ENCODE measurements at places on chromosomes 13 and 19.

GRCh38 chr13:73816702-73817101 is 317.5 kb downstream of the KLF12 start:
- no peak for DNase-seq

DNA sequence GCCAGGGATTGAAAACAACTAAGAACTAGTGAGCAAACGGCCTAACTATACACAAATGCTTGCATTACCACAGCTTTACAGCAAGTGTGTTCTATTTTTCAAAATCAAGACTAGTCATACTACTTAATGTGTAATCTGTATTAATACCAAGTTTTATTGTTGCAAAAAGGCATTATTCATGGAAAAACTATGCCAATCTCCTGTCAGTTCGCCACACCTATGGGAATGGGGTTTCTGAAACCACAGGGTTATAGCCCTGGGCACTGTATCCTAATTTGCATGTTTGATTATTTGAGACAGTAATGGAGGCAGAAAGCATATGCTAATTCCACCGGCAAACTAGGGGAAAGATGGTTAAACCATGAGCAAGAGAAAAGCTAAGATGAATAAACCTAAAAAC is 14.3 kb downstream of the GAS6 start:
- no peak for DNase-seq

DNA sequence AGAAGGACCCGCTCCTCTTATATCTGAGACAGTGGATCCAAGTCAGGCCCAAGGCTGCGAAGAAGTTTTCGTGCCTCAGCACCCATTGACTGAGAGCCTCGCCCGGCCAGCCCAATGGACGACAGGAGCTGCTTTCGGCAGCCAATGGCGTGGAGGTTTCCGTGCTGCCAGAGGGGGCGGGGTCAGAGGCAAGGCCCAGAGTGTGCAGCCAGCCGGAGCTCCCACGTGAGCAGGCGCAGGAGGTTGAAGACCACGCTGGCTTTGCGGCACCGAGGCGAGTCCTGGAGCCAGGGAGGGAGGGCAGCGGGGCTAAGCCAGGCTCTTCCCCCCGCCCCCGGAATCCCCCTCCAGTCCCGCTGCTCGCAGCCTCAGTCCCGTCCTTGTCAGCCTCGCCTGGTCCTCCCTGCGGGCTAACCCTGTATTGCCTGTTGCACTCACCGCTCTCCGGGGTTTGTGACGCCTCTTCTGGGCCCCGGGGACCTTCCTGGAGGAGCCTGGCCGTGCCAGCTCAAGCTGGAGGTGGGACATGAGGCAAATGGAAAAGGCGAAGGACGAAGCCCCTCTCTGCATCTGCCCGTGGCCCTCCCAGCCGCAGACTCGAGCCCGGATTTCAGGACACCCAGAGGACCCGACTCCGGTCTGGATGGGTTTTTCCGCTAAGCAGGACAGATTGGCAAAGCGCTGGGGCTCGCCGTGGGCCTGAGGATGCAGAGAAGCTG is 1.5 kb downstream of the IFNL4 start:
- DNase-seq = no peak

- DNase-seq = no peak
These were observed 687 bp upstream of the HRC start for GRCh38 chr19:49155820-49156346.

DNA sequence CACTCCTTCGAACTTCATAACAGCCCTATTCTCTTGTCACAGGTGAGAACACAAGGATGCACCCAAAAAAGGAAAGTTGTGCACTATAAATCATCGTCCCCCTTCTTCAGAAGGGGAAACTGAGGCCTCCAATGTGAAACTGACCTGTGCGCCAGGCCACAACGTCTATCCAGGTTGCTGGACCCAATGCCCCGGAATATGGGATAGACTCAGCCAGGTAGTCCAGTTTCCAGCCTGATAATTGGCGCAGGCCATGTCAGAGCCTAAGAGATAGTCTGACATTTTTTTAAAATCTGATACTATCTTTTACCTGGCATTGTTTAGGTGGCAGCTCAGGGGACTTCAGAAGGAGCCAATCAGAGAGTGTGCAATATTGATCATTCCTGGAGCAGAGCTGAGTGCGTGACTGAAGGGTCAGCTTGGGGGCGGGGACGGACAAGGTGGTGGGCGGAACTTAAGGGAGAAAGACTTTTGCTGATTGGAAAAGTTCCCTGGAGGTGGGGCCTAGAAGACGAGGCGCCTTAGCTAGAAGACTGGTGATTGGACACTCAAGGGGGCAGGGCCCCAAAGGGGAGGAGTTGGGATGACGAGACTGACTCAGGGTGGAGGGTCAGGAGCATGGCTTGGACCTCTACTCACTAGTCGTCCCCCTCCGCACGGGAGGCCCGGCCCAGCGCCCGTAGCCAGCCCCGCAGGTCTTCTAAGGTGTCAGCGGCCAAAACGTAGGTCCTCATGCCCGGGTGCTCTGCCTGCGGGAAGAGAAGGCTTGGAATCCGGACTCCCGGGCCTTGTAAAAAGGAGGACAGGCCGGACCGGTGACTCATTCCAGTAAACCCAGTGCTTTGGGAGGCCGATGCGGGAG is 8.5 kb downstream of the PLEKHA4 start:
- no peak for DNase-seq

DNA sequence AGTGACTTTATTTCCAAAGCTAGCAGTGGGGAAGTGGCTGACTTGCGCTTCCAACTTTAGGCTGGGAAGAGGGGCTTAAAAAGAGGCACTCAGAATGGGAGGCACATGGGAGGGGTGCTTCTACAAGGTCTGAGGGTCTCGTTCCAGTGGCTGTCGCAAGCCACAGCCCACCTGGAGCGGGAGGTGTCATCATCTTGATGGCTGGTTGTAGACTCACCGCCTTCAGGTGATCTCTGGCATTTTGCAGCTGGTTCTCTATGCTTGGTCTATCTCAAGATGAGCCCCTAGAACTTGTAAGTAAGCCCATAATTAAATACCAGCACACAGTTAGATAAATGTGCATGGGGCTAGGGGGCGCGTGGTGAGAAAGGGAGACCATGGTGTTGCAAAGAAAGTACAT is 9.2 kb downstream of the TEX29 start:
- no peak for DNase-seq

- DNase-seq = peak; percentile 84
These were observed 913 bp upstream of the ELAVL3 start for GRCh38 chr19:11481534-11482383.

GRCh38 chr13:24627090-24627714 is 53.0 kb upstream of the ATP12A start:
- no peak for DNase-seq

Measured in NCI-H2171 (cell line).